ENCODE measurements at places on chromosomes 4 and X.

DNA sequence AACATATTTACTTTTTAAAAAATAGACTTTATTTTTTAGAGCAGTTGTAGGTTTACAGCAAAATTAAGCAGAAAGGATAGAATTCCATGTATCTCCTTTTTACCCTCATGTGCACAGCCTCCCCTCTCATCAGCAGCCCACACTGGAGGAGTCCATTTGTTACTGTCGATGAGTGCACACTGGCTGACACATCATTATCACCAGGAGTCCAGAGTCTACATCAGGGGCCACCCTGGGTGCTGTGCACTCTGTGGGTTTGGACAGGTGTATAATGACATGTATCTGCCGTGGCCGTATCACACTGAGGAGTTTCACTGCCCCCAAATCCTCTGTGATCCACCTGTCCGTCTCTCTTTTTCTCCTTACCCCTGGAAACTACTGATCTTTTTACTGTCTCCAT is 26.3 kb downstream of the TBC1D14 start:
- no peak for DNase-seq

- DNase-seq = no peak
These were observed 20.2 kb downstream of the PJA1 start for GRCh38 chrX:69144838-69145680.

GRCh38 chr4:25870081-25870480 is 7.3 kb upstream of the SEL1L3 start:
- no peak for DNase-seq

- no peak for DNase-seq
These were observed 272.6 kb downstream of the TRIML1 start for GRCh38 chr4:188411805-188412204.

DNA sequence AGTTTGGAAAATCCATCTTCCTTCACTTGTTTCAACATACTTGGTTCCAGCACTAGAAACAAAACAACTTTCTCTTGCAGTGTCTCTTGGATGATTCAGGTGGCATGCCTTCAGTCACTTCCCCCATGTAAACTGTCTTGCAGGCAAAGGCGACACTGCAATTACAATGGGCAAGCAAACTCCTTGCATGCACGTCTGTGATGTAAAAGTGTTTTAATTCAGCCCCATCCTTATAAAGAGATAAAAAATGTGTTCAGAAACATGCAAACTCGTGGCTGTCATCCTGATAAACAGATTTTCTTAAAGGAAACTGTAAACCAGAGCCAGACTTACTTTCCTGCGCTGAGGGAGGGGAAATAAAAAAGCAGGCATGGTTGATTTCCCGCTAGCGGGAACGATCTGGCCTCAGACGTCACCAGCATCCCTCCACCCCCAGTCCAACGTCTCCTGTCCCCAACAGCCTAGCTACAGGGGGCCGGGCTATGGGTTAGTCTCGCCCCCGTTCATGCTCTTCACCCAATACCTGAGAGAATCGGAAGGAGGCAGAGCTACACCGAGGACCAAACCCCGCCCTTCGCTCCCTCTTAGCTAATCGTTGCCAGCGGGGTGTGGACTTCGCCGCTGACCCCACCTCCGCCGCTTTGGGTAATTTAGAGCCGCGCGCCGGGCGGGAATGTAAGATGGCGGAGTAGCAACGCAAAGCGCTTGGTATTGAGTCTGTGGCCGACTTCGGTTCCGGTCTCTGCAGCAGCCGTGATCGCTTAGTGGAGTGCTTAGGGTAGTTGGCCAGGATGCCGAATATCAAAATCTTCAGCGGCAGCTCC is at the start of gene PRPS1:
PRPS1 (plus strand) TSS at position 673 of the 824 bp plus-strand sequence; CDS start at position 792, 119 bp downstream.
- peak; percentile 95 for DNase-seq

- DNase-seq = no peak
These were observed 6.5 kb downstream of the DMD start for GRCh38 chrX:33204889-33205288.

GRCh38 chrX:72095370-72095769 is 36.3 kb downstream of the RTL5 start:
- DNase-seq = no peak

- DNase-seq = no peak
These were observed 55.7 kb upstream of the PDLIM3 start for GRCh38 chr4:185590982-185591381.

DNA sequence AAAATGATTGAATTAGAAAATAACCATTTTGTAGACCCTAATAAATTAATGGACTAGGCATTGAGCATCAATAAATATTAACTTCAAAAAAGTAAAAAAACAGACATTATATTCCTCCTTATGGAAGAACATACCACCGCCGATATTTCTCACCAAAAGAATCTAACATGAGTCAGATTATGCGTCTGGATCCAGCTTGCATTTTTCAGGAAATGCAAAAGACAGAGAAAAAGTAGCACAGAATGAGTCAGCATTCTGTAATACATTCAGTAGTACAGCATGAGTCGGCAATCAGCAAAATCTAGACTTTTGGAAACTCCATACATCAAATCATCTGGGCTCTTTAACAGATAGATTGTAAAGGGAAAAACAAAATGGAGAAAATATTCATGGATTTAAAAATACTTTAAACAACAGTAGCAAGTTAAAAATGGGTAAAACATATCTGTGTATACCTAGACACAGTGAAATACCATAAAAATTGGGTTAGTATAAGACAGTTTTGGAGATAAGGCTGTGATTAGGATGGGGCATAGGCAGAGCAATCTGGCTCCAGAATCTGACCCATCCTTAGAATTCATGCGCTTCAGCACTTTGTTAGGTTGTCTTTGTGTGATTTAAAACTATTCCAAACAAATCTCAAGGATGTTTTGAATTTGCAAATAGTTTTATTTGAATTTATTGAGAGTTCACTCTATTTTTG is 633.0 kb upstream of the FAM241A start:
- DNase-seq = no peak

- no peak for DNase-seq
These were observed 148.0 kb downstream of the USP46 start for GRCh38 chr4:52510939-52511565.
